DMS53 (cell line): ENCODE measurements at places on chromosomes 5 and 9.
A peak's percentile ranks its signal among the peaks of the same experiment; 100 is the strongest.

- DNase-seq: peak; percentile 28
Observed at GRCh38 chr5:142872795-142873194, 102.6 kb downstream of the ARHGAP26 start.

DNA sequence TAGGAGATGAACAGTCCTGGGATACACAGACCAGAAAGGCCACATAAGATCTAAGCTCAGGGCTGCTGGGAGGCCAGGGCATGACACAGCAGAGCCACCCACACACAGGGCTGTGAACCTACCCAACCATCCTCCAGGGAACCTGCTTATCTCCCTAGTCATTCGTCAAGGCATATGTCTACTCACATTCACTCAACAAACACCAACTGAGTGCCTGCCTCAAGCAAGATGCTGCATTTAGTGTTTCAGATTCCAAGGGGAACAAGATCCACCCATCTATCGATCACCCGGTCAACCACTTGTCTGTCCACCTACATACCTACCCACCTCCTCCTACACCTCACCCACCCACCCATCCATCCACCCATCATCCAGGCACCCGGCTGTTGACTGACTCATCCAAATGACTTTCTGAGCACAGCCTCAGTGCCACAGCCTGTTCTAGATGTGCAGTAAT is 1.9 kb downstream of the DPM2 start:
- no peak for DNase-seq

DNA sequence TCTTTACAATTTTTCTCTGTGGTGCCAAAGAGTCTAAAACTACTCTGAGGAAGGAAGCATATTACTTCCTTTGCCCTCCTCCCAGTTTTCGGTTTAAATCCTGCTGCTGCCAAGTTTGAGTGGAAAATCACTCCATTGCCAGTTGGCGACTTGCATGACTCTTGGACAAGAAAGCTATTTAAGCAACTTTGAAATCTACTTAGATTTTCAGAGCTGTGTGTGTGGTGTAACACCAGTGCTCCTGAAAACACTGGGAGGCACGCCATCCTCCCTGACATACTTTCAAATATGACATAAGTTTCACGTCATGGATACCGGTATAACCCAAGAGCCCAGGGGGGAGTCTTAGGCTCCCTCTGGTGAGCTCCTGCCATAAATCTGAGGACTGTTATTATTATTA is 83.5 kb upstream of the RIOK2 start:
- DNase-seq: no peak

DNA sequence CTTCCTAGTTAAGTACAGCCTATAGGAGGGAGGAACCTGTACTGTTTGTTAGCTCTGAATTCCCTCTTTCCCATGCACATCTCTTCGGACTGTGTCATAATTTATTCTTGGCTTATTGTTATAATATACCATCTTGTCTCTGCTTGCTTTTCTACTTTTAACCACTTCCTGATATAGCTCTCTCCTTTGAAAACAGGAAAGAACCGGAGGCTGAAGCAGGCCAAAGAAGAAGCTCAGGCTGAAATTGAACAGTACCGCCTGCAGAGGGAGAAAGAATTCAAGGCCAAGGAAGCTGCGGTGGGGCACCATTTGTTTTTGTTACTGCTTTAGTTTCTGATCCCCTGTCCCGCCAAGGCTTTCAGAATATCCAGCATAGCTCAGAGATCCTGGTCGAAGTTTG is 4.8 kb downstream of the ATP6V1G1 start:
- DNase-seq: no peak

DNA sequence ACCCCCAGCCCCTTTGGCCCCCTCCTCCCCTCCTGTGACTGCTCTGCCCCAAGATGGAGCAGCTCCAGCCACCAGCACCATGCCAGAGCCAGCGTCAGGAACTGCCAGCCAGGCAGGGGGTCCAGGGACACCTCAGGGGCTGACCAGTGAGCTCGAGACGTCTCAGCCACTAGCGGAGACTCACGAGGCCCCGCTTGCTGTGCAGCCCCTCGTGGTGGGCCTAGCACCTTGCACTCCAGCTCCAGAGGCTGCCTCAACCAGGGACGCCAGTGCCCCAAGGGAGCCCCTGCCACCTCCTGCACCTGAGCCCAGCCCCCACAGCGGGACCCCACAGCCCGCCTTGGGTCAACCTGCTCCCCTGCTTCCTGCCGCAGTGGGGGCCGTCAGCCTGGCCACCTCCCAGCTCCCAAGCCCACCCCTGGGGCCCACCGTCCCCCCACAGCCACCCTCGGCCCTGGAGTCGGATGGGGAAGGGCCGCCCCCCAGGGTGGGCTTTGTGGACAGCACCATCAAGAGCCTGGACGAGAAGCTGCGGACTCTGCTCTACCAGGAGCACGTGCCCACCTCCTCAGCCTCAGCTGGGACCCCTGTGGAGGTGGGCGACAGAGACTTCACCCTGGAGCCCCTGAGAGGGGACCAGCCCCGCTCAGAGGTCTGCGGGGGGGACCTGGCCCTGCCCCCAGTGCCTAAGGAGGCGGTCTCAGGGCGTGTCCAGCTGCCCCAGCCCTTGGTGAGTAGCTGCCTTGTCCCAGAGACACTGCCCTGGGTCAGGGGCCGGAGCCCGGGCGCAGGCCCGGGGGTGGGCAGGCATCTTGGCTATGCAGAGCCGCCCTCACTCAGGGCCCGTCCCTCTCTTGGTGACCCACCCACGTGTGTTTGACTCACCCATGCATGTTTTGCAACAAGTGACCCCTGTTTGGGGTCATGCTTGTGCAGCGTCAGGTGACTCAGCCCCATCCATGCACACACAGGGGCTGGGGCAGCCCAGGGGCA is 105.2 kb downstream of the WNK2 start:
- DNase-seq: no peak

- DNase-seq: no peak
Observed at GRCh38 chr9:132732326-132733259, 62.3 kb downstream of the GTF3C4 start.

- DNase-seq: no peak
Observed at GRCh38 chr5:154523709-154524108, 45.7 kb upstream of the HAND1 start.

DNA sequence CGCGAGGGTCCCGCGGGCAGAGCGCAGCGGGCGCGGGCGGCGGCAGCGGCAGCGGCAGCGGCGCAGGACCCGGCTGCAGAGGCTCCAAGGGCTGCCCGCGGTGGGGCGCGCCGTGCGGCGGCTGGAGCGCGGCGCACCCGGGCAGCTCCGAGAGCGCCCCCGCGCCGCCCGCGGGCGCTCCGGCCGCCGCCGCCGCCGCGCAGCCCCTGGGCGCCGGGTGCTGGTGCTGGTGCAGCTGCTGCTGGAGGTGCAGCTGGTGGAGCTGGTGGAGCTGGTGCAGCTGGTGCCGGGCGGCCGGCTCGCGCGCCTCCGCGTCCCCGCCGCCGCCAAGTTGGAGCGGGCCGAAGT is 644 bp downstream of the IER5L start:
- peak; percentile 79 for DNase-seq

DNA sequence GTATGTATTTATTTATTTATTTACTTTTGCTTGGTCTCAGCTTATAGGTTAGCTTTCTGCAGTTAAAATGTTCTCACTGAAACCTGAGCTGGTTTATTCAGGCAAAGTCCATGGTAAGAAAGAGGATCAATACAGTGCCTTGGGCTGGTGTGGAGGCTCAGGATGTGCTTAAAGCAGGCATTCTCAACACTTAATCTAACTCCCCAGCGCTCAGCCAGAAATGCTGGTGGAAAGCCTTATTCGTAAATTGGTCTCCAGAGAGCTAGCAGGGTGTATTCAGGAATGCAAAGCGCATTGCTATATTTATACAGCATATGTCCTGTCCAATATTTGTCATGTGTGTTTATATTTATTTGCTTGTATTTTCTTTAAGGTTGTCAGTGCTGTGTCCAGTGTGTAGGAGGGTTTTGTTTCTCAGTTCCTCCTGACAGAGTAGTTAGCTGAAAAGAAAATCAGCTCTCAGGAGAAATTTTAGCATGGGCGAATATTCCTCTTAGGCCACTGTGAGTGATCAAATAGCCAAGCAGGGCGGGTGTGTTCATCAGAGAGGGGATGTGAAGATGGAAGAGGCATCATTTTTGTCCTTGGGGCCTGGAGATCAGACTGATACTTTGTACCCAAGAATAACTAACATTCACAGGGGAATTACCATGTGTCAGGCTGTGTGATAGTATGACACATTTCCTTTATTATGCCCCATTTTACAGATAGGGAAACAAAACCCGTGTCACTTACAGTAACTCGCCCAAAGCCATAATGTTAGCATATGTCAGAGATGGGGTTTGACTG is 65.8 kb downstream of the DOCK2 start:
- no peak for DNase-seq

- DNase-seq: no peak
Observed at GRCh38 chr5:142501890-142502289, 177.1 kb upstream of the SPRY4 start.

DNA sequence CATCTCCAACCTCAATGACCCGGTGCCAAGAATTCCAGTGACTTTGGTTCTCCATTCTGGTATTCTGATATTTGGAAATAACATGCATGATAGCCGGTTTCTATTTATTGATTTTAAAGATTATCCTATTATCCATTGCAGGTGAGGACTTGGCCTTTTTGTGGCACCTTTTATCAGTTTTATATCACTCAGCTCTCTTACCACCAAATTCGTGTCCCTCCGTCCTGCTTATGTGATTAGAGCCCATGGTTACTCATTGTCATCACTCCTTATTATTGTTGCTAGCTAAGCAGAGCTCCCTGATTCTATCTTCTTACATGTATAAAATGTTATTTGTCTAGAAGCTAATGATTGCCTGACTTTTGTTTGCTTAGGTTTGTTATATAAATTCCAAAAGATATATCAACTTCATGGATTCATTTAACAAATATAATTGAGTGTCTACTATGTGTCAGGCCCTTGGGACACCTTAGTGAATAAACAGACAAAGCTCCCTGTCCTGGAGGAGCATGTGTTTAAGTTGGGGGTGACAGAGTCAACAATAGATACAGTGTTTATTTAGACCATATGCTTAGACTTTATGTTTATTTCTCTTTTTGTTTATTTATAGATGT is 138.2 kb downstream of the ADAMTS16 start:
- no peak for DNase-seq

DNA sequence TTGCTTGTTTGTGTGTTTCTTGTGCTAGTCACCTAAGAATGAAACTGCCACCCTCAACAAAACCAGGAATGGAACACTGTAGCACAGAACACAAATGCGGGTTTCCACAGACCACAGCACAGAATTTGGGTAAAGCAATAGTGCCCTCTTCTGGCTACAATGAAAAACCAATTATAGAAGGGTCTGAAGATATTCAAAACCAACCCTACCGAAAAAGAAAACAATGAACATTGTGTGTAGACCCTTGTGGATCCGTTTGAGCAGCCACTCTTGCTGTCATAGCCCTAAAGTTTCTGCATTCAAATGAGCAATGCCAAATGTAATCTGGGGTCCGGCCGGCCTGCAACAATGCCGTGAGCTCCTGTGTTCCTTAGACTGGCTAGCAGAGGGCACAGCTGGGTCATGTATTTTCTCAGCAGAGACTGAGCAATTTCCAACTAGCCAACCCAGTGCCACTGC is 8.3 kb upstream of the ENC1 start:
- peak; percentile 74 for DNase-seq

GRCh38 chr9:134385915-134386314 is 59.7 kb downstream of the RXRA start:
- DNase-seq: no peak

GRCh38 chr5:3736926-3737325 is 141.3 kb downstream of the IRX1 start:
- DNase-seq: no peak

- no peak for DNase-seq
Observed at GRCh38 chr9:3237121-3237520, 288.7 kb downstream of the RFX3 start.

GRCh38 chr5:150473673-150474358 is 24.3 kb upstream of the RPS14 start:
- no peak for DNase-seq

DNA sequence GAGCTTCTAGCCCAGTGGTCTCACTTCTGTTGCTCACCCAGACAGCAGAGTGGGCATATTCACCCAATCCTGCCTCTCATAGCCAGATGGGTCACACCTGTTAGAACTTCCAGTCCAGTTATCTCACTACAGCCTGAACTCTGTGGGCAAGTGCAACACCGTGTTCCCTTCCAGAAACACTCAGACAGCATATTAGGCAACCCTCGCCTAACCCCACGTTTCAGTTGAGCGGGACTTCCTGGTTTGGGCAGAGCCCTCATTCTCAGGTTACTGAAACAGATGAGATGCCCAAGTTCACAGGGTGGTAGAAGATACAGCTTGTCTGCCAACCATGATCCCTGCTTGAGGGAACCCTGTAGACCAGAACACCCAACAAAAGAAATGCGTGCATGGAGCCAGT is 538.2 kb downstream of the CYLC2 start:
- DNase-seq: no peak

DNA sequence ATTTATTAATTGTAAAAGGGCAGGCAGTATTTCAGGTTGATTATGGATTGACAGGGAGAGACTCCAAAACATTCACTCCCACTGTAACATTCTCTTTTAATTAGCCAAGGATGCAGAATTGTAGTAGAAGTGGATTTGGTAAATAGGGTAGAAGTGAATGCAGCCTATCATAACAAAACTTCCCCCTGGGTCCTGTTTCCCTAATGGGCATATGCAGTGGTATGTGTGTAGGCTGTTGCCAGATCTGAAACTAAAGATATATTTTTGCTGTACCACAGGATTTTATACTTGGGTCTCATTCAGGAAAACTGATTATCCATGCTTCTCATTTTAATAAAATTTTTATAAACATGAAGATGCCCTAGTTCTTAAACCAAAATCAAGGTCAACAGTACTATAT is 351.2 kb downstream of the KDM4C start:
- DNase-seq: no peak

DNA sequence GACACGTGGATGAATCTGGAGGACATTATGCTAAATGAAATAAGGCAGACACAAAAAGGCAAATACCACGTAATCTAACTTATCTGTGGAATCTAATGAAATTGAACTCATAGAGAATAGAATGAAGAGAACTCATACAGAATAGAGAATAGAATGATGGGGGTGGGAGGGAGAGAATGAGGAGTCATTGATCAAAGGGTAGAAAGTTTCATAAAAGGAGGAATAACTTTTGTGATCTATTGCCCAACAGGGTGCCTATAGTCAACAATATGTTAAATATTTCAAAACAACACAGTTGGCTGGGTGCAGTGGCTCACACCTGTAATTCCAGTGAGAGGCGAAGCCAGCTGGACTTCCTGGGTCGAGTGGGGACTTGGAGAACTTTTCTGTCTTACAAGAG is 54.9 kb upstream of the ZNF169 start:
- DNase-seq: no peak

DNA sequence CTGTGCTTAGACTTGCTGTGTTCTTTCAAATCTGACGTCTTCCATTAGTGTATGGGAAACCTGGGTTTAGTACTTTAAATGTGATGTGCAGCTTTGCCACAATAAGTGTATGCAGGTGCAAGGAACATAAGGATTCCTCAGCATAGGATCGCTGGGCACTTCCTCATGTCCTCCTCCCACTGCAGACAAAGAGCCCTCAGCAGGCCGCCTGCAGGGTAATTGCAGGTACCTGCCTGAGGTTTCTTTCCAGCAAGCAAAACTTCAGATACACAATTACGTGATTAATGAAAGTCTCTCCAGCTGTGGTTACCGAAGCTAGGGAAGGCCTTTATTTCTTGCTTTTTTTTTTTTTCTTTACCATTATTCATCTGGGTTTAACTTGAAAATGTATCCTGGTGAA is 233.1 kb downstream of the RFK start:
- DNase-seq: no peak
